KBM-7 (cell line): ENCODE measurements at places on chromosomes 11 and 22.

- DNase-seq = no peak
Observed at GRCh38 chr11:130571519-130571918, 123.1 kb downstream of the ADAMTS15 start.

GRCh38 chr11:36350137-36350513 is 54.0 kb downstream of the PRR5L start:
- DNase-seq = peak; percentile 37

GRCh38 chr11:75946531-75947530 is 131.8 kb downstream of the UVRAG start:
- DNase-seq = peak; percentile 68

- no peak for DNase-seq
Observed at GRCh38 chr11:3193373-3194015, 25.1 kb downstream of the MRGPRG start.

DNA sequence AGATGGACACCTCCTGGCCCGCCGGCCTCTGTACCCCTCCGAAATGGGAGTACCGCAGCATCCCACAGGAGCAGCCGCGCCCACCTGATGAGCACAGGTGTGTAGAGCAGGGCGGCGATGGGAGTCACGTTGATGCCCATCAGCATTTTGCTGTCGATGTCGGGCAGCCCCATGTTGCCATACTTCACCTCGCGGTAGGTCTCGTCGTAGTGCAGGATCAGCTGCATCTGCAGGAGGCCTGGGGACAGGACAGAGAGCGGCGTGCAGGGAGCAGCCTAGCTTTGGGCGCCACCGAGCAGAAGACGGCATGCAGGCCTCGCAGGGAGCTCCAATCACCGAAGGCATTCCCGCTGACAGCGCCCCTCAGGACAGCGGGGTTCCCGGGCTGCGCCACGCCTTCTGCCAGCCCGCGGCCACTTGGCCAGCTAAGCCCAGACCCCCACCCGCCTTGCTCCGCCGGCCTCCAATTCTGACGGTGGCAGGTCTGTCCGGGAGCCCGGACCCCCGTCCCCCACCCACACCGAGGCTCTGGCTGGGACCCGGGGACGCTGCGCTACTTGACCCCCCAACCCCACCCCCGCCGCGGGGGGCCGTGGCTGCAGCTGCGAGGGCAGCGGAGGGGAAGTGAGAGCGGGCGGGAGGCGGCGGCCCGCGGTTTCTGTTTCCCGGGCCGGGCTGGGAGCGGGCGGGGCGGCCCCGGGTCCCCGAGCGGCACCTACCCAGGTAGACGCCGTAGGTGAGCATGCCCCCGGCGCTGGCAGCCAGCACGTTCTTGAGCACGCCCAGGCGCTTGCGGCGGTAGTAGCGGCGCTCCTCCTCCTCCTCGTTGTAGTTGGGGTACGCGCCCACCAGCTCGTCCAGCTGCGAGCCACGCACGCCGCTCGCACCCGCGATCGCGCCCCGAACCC is 705 bp downstream of the UNC93B1 start:
- no peak for DNase-seq

- DNase-seq = no peak
Observed at GRCh38 chr22:44337678-44338004, 24.9 kb upstream of the SHISAL1 start.

- DNase-seq = peak; percentile 30
Observed at GRCh38 chr22:24592058-24592850, 619 bp downstream of the LRRC75B start.

DNA sequence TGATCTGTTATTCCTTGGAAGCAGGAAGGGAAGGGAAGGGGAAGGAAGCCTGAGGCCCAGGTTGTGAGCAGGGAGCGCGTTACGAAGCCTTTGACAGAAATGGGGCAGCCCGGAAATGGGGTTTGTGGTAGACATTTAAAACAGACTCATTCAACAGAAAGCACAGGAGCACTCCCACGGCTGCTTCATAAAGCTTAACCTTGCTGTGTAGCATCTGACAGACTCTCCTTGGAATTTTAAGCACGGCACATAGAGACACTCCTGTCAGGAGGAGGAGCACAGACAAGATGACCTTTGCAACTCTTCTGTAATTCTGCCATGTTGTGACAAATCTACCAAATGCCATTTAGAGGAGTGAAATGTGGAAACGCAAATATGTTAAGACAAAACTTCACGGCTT is 131.6 kb downstream of the FBXO7 start:
- no peak for DNase-seq

GRCh38 chr11:94131718-94132115 is 3.1 kb downstream of the PANX1 start:
- DNase-seq = no peak

DNA sequence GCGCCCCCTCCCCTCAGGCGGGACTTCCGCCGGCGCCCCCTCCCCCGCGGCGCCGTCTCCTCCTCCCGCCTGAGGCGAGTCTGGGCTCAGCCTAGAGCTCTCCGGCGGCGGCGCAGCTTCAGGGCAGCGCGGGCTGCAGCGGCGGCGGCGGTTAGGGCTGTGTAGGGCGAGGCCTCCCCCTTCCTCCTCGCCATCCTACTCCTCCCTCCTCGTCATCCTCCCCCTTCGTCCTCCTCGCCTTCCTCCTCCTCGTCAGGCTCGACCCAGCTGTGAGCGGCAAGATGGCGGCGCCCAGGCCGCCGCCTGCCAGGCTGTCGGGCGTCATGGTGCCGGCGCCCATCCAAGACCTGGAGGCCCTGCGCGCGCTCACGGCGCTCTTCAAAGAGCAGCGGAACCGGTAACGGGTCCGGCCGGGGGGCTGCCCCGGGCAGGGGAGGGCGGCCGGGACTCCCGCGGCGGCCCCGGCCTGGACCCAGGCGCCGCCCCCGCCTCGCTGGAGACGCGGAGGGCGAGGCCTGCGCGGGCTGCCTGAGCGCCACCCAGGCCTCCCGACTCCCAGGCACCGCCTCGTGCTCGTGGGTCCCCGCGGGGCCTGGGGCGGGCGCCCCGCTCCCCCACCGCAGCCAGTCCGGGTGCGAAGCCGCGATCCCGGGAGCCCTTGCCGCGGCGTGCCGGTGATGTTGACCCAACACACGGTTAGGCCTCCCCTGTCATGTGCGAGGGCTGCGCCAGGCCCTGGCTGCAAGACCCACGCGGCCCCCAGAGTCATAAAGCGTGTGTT is at the start of gene ATXN10:
ATXN10 (plus strand) TSS at position 52 of the 781 bp plus-strand sequence; CDS start at position 282, 230 bp downstream.
- peak; percentile 81 for DNase-seq

GRCh38 chr11:57888386-57888785 is 126.8 kb downstream of the CTNND1 start:
- no peak for DNase-seq

DNA sequence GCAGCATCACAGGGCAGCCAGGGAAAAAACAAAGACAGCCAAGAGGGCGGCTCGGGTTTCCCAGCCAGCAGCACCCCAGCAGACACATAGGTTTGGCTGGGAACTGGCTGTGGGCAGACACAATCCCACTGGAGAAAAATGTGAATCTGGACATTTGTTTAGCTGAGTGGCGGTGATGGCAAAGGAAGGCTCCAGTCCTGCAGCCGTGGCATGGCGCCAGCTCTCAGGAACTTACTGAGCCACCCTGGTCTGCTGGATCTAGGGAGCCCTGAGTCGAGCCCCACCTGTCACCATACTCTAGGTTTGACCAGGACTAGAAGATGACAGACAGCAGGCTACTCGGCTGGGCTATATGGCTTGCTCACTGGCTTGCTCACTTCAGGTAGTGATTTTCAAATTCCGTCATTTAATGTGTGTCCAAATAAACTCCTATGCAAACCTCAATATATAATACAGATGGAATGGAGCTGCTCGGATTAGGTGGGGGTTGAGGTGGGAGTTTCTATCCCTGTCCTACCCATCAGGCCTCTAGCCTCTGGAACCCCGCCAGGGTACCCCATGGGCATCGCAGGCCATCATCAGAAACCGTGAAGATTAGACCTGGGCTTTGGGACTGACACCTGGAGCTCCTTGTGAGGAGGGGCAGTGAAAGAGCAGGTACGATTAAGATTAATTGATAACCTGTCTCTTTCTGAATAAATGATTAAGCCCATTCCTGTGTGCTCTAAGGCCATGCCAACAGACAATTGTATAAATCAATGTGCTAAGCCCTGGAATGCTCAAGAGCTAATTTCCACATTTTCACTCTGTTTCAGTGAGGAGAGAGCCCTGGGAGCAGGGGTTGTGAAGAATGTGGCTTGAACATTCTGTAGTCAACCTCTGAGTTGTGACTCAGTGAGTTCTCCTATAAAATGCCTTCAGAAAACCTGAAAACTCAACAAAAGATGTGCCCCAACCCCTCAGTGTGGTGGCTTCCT is 42.5 kb downstream of the GALNT18 start:
- no peak for DNase-seq

- DNase-seq = no peak
Observed at GRCh38 chr11:121592708-121593107, 139.9 kb upstream of the SORL1-AS1 start.

GRCh38 chr22:31127181-31127772 is 4.5 kb downstream of the INPP5J start:
- peak; percentile 11 for DNase-seq

DNA sequence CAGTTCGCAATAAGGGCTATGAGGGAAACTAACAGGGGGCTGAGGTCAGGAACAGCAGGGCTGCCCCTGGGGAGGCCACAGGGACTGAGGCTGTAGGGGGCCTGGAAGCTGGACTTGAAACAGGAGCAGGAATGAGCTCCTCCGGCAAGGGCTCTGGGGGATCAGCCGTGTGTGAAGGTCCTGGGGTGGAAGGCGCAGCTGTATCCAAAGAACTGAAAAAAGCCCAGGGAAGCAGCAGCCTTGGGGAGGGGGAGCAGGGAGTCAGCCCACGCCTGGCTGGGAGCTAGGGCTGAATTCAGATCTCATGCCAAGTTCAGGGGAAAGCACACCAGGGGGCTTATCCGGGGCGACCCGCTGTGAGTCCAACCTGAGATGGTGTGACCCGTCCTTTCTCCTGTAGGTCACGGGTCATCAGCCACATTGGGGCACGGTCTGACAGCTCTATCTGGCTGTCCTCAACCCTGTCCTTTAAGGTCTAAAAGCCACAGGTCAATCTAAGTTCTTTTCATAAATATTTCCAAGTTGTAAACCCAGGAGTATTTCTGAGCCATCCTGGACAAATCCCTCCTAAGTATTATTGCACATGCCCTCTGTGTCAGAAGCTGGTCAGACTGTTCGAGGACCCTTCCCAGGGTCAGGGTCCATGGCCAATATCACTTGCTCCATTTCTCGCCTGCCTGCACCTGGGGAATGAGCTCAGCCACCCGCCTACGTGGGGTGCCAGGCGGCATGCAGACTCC is 18.0 kb downstream of the TP53AIP1 start:
- DNase-seq = no peak

DNA sequence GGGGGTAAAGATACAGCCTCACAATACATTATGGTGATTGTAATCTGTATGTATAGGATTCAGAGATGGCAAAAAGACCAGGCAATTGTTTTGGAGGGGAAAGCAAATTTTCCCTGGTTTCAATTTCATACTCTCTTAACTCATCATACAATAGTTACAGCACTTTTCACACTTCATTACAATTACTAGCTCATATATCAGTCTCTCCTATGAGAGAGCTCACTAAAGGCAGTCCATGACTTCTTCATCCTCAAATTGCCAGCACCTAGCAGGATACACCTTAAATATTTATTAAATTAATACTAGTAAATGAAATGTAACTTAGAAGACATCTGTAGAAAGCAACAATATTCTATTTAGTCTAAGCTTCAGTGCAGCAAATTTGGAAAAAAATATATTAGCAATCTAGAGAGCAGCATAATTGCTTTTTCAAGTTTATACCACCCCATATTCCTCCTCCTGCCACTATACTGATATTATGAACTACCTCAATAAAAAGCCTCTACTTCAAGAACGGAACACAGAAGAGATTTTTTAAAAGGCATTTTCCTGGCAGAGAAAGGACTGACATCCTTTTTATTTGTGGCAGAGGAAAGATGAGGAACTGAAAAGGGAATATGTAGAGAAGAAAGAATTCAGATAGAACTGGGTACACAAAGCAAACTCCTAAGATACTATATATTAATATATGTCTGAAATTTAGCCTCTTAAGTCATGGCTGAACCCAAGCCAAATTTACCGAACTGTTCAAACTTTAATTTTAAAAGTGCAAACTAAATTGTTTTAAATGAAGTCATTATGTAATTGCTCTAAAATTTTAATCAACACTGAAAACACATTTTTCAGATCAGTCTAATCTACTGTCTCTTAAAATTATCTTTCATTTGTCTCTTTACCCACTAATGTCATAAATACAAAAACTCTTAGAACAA is 27.7 kb downstream of the PICALM start:
- no peak for DNase-seq

- DNase-seq = no peak
Observed at GRCh38 chr11:76167590-76167989, 38.7 kb downstream of the WNT11 start.

- DNase-seq = no peak
Observed at GRCh38 chr11:86782742-86783141, 17.6 kb upstream of the PRSS23 start.

DNA sequence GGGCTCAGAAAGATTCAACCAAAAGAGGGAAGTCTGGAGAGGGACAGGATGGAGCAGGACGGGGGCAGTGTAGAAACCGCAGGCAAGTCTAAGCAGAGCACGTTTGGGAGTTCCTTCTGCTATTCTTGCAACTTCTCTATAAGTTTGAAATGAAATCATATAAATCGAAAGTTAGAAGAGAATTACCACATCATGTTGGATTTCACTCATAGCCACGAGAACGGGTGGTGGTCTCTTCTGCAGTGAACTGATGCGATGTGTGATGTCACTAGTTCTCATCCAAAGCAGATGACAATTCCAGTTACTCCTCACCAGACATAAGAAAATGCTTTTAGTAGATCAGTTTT is 36.0 kb downstream of the KCNQ1 start:
- peak; percentile 92 for DNase-seq

DNA sequence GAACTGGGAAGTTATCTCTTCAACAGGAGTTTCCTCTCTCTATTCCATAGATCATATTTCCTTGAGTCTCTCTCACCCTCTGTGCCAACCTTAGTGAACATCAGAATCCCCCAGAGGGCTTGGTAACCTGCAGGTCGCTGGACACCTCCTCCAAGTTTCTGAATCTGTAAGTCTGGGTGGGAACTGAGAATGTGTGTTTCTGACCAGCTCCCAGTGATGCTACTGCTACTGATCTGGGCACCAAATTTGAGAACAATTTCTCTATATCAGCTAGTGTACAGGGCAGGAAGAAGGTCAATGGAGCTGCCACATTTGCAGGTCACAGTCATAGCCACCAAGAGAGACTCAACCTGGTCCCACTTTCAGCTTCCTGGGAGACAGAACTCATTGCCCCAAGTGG is 62.9 kb downstream of the RCN1 start:
- DNase-seq = no peak

- DNase-seq = no peak
Observed at GRCh38 chr11:75507571-75507970, 18.2 kb downstream of the GDPD5 start.

GRCh38 chr22:22993184-22993583 is 77.1 kb upstream of the GNAZ start:
- no peak for DNase-seq

GRCh38 chr11:117194267-117194666 is 4.9 kb upstream of the TAGLN start:
- no peak for DNase-seq
